Activated CD8-positive, alpha-beta T cell treated with anti-CD3 and anti-CD28 coated beads, Interleukin-2, amount 10 ng/mL, durations not matched to agents 7 days and 5 days (primary cell): ENCODE measurements at places on chromosomes 5 and 9.
A peak's percentile ranks its signal among the peaks of the same experiment; 100 is the strongest.

DNA sequence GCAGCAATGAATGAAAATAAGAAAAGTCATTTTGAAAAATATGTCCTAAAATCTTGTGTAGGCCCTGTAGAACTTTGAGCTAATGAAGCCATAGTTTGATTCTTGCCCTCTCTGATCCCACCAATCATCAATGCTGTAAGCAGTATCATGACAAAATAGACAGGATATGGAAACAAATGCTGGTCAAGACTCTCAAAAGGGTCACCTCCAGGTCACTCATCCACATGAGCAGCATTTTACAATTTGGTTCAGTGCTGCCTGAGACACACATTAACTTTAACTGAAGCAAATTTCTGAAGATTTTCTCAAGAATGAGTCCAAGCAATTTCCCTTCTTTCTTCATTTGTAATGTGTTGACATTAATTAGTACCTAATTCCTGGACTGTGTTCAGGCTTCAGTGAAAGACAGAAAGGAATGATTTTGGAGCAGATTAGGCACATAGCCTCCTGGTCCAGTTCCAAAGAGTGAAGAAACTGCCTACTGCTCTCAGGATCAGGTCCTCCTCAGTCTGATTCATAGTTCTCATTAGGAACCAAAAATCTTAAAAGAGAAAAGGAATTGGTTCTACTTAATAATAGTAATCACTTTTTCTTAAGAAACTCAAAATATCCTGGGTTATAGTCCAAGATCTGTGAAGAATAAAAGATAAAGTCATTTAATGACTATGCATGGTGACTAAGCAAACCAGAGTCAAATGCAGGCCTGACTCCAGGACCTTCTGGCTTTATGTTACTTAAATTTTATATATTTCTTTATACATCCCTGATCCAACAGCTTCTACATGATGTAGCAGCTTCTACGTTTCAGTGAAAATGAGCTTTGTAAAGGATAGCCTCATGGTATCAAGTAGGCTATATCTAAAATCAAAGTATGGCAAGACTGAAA is 192.1 kb upstream of the RGMB start:
- no peak for DNase-seq

GRCh38 chr9:127835991-127836516 is 18.4 kb downstream of the ENG start:
- DNase-seq = no peak

- no peak for DNase-seq
Observed at GRCh38 chr9:25716220-25716872, 38.1 kb upstream of the TUSC1 start.

DNA sequence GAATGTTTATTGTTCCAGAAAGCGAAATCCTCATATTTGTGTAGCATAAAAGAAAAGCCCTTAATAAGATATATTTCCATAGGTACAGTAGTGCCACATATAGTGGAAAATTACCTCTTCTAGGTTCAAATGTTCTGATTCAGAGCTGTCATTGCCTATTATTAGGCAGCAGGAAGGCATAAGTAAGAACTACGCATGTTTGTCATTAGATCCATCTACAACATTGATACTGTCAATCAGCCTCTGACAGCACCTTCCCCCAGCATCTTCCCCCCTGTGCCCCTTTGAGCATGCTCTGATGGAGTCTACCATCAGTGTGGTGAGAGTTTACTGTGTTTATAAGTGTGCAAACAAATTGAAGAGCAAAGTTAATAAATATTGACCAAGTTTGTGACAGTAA is 816.1 kb downstream of the TLE4 start:
- DNase-seq = no peak

DNA sequence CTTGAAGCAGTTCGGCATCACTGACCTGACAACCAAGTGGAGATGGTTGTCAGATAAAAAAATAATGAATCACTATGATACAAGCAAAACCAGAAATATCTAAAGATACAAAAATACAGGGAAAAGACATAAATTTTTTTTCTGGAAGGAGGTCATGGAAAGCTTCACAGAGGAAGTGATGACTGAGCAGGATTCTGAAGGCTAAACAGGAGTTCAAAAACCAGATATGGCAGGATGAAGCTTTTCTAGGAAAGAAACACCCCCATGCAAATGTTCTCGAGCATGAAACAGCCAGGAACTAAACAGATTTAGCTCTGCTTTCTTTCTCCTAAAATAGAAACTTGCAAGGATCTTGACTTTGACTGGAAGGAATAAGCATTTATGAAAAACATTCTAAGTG is 60.7 kb upstream of the IFNE start:
- no peak for DNase-seq

DNA sequence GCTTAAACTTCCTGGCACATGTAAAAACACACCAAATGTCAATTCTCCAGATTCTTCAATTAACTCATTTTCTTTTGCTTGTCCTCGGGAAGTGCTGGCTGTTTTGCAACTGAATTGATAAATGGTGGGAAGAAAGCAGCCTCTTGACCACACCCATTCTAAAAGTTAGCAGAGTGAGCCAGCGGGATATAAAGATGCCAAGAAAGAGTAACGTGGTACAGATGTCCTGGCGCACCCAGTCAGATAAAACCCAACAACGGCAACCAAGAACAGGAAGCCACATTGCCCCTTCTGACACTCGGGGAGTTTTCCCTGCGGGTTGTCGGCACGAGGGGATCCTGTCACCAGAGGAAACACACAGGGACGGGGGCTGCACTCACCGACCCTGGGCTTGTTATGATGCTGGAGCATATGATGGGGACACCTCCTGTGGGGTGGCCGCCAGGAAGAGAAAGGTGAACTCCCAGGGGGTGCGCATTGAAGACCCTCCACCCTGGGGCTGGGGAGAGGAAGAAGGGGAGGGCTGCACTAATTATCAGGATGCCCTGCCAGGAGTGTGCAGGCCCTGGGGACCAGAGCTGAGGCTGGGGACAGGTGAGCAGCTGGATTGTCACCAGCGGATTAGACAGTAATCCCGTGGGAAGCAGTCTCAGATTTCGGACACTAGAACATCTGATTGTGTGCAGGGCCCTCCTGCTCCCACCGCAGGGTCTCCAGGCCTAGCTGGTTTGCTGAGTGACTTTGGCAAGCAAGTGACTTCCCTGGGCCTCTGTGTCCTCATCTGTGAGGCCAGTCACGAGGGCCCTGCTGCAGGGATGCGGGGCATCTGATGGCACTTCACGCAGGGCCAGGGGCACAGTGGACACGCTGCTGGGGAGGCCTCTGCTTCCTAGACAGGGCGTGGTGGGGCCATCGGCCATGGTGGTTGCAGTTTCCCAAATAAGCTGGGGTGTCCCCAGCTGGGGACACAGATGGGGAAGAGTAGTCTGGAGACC is 59.2 kb downstream of the CRB2 start:
- DNase-seq = no peak

- DNase-seq = no peak
Observed at GRCh38 chr5:88159591-88159990, 109.1 kb downstream of the TMEM161B start.

- no peak for DNase-seq
Observed at GRCh38 chr9:21810388-21810787, 8.0 kb downstream of the MTAP start.

DNA sequence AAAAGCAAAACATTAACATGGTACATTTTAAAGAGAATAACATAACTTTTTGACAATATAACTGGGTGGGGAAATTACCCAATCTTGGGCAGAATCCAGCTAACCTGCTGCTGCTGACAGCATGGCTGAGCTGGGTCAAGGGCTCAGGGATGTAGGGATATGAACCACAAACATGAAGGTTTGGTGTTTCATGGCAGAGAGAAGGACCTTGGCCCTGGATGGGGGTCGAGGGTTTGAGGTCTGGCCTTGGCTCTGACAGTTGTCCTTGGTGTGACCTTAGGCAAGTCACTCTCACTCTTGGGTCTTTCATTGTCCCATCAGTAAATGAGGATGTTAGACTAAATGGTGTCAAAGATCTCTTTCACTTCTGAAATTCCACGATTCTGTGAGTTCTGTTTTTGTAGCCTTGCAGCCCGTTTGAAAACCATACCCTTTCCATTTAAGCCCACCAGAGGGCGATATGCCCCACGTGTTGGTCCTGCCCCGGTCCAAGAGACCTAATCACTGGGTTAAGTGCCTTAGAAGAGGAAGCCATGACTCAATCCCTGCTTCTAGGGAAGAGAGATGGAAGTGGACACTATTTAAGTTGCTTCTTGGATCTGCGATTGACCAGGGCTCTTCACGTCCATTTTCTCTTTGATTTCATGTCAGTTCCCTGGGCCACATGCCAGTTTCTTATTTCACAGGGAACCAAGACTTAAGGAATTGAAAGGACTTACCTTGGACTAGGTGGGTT is 56.8 kb upstream of the TEX48 start:
- DNase-seq = peak; percentile 84

DNA sequence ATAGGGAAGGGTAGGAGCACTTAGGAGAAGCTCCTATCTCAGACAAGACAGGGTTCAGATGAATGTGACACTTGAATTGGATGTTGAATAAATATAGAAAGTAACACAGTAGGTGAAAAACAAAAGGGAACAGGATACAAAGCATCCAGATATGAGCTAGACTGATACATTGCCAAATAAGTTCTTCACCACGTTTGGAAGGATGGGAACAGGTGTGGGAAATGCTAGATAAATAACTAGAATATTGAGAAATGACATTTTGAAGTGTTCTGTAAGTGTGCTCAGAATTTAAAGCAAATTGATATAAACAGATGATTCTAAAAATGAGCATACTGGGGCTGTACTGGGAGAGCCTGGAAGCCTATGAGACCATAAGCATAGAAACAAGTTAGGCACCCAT is 340.1 kb upstream of the PRR16 start:
- DNase-seq = no peak

- DNase-seq = no peak
Observed at GRCh38 chr9:124266139-124266825, 8.5 kb downstream of the NEK6 start.

DNA sequence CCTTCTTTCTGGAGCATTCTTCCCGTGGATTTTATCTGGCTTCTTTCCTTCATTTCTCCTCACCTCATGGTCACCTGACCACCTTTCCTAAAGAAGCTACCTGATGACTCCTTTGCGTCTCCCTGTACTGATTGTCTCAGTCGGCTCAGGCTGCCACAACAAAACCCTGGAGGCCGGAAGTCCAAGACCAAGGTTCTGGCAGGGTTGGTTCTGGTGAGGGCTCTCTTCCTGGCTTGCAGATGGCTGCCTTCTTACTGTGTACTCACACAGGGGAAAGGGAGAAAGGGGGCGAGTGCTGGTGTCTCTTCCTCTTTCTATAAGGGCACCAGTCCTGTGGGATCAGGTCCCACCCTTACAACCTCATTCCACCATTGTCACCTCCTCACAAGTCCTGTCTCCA is 140.0 kb downstream of the SYK start:
- no peak for DNase-seq
